ENCODE measurements at places on chromosomes 11 and 22.

DNA sequence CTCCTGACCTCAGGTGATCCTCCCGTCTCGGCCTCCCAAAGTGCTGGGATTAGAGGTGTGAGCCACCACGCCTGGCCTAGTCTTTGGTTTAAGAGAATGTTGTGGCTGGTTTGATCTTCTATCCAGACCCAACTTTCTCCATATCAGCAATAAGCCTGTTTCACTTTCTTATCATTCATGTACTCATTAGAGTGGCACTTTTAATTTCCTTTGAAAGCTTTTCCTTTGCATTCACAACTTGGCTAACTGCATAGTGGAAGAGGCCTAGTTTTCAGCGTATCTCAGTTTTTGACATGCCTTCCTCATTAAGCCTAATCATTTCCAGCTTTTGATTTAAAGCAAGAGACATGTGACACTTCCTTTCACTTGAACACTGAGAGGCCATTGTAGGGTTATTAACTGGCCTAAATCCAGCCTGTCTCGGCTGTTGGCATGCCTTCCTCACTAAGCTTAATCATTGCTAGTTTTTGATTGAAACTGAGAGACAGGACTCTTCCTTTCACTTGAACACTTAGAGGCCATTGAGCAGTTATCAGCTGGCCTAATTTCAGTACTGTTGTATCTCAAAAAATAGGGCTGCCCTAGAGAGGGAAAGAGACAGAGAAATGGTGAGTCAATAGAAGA is 13.1 kb upstream of the RPL3 start:
- no peak for DNase-seq

DNA sequence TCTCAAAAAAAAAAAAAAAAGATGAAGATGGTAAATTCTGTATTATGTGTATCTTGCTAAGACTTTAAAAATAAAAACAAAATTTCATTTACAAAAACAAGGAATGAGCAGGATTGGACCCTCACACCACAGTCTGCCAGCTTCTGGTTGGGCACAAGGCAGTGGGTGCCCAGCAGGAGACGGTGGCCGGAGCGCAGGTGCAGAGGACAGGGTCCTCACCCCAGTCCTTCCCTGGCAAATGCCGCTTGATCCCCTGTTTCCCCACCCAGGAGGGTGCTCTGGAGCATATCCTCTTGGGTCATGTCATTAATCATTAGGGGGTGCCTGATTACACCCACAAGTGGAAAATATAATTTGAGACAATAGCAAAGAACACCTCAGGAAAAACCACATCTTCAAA is 31.2 kb downstream of the SHANK2 start:
- peak; percentile 9 for DNase-seq

- no peak for DNase-seq
Measured at GRCh38 chr11:133515107-133515506, 17.2 kb downstream of the OPCML start.

GRCh38 chr11:6606471-6607189 is 3.1 kb downstream of the ILK start:
- peak; percentile 93 for DNase-seq

DNA sequence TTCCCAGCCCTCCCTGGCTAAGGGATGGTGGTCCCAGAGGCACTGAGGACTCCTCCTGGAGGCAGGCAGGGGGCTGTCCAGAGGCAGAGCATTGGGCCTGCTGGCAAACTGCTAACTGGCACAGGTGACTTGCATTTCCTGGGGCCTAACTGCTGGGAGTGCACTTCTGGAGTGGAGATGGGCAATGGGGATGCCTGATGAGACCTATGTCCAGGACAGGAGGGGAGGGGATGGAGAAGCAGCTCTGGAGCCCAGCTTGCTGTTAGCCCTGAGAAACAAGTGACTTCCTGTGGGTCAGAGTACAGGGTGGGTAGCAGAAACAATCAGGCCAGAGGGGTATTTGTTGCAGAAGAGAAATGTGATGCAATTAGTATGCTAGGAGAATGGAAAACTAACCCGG is 253.2 kb downstream of the ST3GAL4 start:
- no peak for DNase-seq

DNA sequence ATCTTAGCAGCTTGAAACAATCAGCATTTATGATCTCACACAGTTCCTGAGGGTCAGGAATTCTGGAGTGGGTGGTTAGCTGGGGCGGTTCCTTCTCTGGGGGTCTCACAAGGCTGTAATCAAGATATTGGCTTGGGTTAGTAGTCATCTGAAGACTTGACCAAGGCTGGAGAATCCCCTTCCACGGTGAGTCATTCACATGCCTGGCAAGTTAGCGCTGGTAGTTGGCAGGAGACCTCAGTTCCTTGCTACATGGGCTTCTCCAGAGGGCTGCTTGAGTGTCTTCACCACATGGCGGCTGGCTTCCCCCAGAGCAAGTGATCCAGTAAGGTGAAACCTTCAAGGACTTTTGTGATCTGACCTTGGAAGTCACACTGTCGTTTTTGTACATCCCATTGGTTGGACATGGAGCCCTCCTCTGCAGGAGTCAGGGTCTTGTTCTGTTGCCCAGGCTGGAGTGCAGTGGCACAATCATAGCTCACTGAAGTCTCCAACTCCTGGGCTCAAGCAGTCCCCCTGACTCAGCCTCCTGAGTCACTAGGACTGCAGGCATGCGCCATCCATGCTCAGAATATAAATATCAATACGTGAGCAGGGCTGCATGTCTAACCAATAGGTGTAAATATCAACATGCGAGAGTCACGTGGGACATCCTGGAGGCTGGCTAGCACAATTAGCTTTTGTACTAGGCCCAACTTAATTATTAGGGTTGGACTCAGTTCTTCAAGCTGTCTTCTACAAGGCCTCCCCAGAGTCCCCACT is 7.2 kb upstream of the NIPSNAP1 start:
- no peak for DNase-seq

DNA sequence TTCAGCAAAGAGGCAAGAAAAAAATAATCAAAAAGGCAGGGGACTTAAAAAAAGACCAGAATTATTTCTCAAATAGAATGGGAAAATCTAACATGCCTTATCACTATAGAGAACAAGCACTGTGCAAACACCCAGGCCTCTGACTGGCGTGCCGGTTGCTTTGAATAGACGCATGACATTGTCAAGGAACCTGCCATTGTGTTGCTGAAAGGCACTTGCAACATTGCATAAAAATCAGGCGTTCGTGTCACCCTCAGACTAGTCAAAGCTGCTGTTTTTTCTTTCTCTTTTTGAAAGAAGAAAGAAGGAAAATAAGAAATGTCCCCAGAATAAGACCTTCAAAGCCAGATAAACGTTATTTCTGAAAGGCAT is 549.3 kb upstream of the CADM1 start:
- no peak for DNase-seq

DNA sequence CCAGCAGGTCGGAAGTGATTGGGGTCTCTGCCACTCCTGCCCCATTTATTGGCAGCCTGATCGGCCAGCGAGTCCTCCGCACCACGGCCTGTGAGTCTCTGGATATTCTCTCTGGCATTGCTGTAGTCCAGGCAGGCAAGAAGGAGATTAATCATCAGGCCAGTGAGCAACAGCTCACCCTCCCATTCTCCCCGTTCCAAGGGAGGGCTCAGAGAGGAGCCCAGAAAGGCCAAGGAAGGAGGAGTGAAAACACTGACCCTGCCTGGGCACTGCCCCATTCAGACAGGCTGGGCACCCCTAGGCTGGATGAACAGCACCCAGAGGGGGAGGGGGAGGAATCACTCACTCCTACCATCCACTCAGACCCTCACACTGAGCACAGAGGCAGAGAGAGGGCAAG is 3.1 kb downstream of the SAA2 start:
- no peak for DNase-seq

DNA sequence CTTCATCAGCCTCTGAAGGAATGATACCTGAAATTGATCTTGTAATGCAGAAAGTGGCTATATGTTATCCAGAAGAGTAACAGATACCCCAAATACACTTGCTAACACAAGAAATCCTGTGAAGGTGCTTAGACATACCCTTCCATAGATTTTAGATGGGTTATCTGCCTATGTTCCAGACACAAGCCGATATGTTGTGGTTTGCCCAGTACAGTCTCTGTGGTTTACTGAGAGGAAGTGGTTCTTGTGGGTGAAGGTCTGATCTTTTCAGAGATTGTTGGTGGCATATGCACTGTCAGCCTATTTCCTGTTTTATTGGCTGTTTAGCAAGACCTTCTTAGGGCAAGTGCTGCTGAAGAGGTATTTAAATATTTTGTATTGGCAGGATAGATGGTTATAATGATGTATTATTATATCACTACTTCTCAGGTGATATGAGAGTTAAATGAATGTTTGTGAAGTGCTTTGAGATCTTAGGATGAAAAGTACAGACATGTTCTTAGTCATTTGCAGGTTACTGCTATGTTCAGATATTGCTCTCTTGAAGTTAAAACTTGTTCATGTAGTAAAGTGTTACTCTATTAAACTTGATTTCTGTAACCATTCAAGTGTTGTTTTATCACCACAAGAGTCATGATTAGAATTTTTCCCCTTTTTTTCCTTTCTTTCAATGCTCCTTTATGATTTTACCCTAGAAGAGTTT is 8.2 kb downstream of the ARHGEF12 start:
- no peak for DNase-seq

- DNase-seq = no peak
Measured at GRCh38 chr22:32843300-32843699, 41.8 kb downstream of the TIMP3 start.

GRCh38 chr11:43920598-43921419 is 21.6 kb upstream of the C11orf96 start:
- no peak for DNase-seq

DNA sequence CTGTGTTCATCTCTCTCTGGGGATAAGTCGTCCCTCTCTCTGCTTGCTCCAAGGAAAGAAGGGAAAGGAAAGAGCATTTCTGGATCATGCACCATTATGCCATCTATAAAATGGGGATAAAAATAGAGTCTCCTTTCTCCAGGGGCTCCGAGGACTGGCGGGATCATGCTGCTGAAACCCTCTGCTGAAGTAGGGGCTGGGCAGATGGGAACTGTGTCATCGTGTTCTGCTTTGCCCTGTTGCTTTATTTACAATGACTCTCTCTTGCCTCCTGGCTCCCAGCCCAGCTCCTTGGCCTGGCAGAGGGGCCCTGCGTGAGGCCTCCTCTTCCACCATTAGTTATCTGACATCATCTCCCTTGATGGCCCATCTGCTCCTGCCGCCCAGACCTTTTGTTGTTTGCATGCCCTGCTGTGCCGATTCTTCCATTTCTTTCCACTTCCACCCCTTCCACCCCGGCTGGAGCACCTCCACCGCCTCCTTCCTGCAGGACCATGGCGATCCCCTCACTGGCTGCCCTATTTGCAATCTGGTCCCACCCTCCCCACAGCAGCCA is 200.9 kb downstream of the MYO18B start:
- DNase-seq = peak; percentile 70

GRCh38 chr11:22471385-22471784 is 133.2 kb downstream of the SLC17A6 start:
- DNase-seq = no peak

GRCh38 chr22:39938509-39939111 is 21.6 kb upstream of the TMA7B start:
- DNase-seq = no peak

DNA sequence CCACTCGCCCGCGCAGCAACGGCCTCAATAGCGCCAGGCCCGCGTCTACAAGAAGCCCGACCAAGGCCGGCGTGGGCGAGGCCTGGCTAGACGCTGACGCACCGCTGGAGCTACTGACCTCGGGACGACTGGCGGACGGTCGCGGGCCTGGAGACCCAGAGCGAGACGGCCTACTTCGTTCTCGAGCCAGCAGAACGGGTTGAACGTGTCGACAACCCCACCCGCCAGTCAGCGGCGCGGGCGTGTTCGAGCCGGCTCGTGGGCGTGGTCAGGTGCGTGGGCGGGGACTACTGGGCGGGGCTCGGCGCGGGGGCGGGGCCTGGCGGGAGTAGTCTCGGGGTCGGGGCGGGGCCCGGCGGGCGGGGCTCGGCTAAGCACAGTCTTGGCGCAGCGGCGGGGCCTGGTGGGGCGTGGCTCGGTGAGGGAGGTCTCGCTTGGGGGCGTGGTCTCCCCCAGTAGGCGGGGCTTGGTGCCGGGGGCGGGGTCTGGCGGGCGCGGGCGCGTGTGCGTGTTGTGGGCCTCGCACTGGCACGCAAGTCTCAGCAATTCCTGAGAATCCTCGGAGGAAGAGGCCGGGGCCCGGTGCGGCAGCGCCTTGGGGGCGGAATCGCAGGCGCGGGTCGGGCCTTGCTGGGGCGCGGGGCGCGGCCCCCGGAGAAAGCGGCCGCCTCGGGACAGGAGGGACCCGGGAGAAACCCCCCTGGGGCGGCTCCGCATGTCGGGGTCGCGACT is at the start of gene RNH1:
Gene RNH1 (minus strand): TSS at position 248 of the 732 bp plus-strand sequence. CDS start 5,080 bp downstream, outside the sequence.
- DNase-seq = peak; percentile 100

- no peak for DNase-seq
Measured at GRCh38 chr11:93476796-93477195, 66.4 kb downstream of the SMCO4 start.

DNA sequence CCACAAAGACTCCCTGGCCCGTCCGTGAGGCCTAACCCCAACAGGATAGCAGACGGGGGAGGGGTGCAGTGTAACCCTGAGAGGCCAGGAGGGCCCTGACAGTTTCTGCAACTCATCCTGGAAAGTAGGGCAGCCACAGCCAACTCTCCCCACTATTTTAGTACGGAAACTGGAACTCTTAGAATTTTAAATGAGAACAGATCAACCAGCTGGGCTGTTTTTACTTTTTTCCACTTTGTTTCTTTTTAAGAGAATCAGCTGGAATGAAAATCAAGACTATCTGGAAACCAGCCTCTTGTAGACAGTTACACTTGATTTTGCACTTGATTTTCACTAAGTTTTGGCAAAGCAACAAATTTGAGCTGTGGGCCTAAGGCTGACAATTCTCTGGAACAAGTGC is 42.7 kb upstream of the NRIP3 start:
- DNase-seq = no peak

- no peak for DNase-seq
Measured at GRCh38 chr11:66183494-66184048, 84.9 kb upstream of the RAB1B start.

DNA sequence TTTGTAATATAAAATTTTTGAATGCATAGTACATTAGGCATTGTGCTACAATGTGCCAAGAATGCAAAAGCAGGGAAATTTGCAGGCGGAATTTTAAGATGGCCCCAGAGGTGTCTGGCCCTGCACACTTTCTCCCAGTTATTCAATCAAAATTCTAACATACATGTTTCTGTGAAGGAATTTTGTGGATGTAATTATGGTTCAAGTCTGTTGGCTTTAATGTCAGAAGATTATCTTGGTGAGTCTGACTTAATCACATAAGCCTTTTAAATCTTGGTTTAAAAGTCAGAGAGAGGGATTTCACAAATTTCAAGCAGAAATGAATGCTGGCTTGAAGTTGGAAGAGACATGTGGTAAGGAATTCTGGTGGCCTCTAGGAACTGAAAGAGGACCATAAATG is 423.4 kb upstream of the CCDC179 start:
- no peak for DNase-seq
